ENCODE measurements at places on chromosomes 2 and 18.

DNA sequence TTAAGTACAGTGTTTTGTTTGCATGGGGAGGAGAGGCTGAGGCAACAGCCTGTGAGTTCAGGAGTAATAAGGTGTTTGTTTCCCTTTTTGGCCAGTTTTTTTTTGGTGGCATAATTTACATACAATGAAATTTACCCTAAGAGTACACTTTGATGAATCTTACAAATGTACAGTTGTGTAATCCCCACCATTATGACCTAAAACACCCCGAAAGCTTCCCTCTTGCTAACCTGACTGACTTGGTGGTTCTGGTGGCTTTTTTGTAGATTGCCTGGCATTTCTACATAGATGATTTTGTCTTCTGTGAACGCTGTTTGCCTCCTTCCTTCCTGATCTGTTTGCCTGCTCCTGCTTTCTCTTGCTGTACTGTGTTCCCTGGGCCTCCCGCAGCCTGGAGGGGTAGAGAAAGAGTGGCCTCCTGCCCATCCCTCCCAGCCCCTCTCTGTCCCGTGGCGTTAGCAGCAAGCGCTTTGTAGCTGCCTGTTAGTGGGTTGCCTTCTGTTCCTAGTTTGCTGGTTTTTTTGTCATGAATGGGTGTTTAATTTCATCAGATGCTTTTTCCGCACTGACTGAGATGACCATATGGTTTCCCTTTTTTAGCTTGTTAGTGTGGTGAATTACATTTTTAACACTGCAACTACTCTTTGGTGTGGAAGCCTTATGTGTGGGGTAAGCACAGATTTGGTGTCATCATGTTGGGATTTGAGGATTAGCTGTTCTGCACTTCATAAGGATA is 32.1 kb downstream of the ASAP2 start:
- DNase-seq, result no peak

DNA sequence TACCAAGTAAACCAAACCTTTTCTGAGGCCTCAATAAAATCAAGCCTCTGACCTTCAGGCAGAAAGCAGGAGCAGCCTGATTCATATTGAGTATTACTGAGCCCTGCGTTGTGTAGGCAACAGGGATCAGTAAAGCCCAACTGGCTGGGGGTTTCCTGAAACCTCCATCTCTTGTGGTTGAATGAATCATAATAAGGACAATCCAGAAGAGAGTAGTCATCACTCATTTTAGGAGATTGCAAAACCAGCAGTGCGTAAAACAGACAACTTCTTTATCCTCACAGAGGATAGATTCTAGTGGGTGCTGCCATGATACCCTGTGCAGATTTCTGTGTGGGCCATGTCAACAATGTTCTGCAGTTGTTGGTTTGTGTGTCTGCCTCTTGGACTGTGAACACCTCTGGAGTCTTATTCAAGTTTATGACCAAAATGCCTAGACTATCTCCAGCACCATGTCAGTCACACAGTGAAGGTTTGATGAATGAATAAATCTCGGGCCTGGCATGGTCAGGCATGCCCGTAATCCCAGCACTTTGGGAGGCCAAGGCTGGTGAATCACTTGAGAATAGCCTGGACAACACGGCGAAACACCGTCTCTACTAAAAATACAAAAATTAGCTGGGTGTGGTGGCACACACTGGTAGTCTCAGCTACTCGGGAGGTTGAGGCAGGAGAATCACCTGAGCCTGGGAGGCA is 51.8 kb upstream of the RAB27B start:
- no peak for DNase-seq

- peak; percentile 72 for DNase-seq
Observed at GRCh38 chr2:204325468-204325867, 219.8 kb upstream of the PARD3B start.

GRCh38 chr2:181178823-181179412 is 198.5 kb downstream of the UBE2E3 start:
- DNase-seq, result peak; percentile 28

- DNase-seq, result no peak
Observed at GRCh38 chr2:33284287-33284686, 192.2 kb upstream of the RASGRP3 start.

DNA sequence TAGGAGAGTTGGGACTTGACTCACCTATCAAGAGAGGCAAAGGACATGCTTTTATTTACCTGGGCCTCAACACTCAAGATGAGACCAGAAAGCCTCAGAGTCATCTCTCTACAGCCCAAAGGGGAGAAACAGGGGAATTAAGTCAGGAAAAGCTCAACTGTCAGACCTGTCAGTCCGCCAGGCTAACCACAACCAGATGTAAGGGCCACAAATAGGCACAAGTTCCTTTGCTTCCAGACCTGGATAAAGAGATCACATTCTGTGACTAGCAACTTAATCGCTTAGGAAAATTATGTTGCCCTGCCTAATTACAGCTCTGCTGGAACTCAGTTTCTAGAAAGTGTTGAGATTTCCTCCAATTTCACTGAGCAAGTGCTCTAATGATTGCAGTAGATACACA is 67.9 kb downstream of the ANKRD44 start:
- no peak for DNase-seq

- DNase-seq, result peak; percentile 73
Observed at GRCh38 chr2:134120733-134121630, 132.9 kb upstream of the MGAT5 start.

- no peak for DNase-seq
Observed at GRCh38 chr2:15218423-15219086, 342.6 kb downstream of the NBAS start.

DNA sequence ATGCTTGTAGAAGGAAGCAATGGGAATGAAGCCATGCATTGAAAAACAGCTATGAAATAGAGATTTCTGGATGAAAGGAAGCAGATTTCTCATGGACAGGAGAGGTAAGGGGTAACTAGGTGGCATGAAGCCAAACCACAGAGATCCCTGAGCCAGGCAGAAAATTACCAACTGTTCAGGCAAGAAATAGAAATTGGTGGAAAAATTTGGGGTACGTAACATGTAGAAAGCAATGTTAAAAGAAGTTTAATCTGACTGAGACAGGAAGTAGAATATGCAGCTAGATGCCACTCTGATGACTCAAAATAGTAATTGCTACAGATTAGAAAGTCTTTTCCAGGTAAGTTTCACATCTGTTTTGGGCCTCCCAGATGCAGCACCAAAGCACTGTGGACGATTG is 928.5 kb upstream of the CELF4 start:
- DNase-seq, result no peak
